Spinal cord (tissue), 10 donors: ENCODE measurements at places on chromosomes 6 and 20.

DNA sequence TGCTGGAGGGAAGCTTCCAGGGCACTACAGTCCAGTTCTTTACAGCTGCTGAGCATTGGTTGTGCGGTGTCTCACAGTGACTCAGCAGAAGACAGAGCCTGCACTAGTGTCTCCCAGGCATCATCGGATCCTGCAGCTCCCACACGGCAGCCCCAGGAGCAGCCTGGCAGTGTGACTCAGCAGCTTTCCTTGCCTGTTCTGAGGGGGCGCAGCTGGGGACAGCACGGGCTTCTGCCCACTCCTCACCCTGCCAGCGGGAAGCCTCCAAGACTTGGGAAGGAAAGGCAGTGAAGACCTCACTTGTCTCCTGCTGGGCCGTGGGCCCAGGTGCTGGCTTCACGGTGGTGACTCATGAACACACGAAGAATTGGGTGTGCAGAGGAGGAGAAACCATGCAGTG lies 165.4 kb downstream of the SYNDIG1 start:
- peaks cover 3% of the 10 kb centered on the region for H3K36me3 ChIP-seq
- H3K27me3 ChIP-seq = no peaks in the 10 kb centered on the region
- H3K4me1 ChIP-seq = peaks cover 10% of the 10 kb centered on the region
- H3K4me3 ChIP-seq = no peak overlapping the region
- no peak for DNase-seq

DNA sequence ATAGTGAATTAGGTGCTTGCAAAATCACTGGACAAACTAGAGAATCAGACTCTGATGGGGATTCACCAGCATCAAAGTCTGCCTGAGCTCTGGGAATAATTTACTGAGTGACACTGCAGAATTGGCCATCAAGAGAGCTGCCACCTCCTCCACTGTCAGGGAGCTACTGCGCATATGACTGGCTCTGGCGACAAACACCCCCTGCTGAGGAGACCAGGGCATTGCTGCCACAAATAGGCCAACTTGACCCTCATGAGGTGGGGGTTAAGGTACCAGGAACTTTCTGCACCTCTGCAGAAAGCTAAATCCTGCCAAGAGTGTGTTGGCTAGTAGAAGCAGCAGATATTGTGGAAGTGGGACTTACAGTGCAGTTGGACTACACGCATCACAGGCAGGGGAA lies 88.0 kb downstream of the CDS2 start:
- no peak overlapping the region for H3K27ac ChIP-seq
- DNase-seq = no peak
- H3K27me3 ChIP-seq = no peaks in the 10 kb centered on the region

- no peaks in the 10 kb centered on the region for H3K27me3 ChIP-seq
- H3K4me3 ChIP-seq = no peak overlapping the region
- H3K27ac ChIP-seq = no peak overlapping the region
- DNase-seq = no peak
- H3K4me1 ChIP-seq = no peaks in the 10 kb centered on the region
- no peaks in the 10 kb centered on the region for H3K36me3 ChIP-seq
Measured at GRCh38 chr6:135066397-135066796, 11.8 kb upstream of the HBS1L start.

DNA sequence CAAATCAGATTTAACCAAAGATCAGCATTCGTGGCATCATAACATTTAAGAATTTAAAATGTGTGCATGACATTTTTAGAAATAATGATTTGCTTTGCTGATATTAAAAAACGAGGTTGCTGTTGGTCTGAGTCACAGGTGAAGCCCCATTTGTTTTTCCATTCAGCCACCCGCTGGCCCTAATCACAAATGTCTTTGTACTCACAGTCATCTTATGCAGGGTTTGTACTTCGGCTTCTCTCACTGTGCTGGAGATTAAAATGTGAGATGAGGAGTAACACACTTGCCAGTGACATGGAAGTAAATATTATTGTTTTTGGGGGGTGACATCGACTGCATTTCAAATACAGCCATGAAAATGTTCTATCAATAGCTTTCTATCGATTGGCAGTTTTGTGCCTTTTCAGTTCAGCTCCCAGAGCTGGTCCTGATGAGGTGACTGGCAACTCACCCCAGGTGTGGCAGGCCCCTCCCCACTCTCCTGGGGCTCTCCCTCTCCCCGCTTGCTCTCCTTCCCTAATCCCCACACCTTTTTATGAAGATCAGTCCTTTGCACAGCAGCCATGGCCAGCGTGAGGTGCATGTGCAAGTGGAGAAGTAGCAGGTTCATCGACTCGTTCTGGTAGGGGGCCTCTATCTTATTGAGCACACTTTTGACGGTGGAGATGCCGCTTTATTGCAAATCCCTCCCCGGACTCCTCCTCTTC lies 58.8 kb upstream of the FUCA2 start:
- no peaks in the 10 kb centered on the region for H3K27me3 ChIP-seq
- H3K4me1 ChIP-seq = no peaks in the 10 kb centered on the region
- H3K4me3 ChIP-seq = no peak overlapping the region
- H3K27ac ChIP-seq = no peak overlapping the region

- no peaks in the 10 kb centered on the region for H3K27me3 ChIP-seq
- peak; percentile 55 for DNase-seq
- no peak overlapping the region for H3K27ac ChIP-seq
Measured at GRCh38 chr20:12113468-12114371, 196.0 kb downstream of the BTBD3 start.

- no peaks in the 10 kb centered on the region for H3K4me1 ChIP-seq
- no peaks in the 10 kb centered on the region for H3K36me3 ChIP-seq
- H3K4me3 ChIP-seq = no peak overlapping the region
Measured at GRCh38 chr6:16904957-16905356, 143.7 kb upstream of the ATXN1 start.

DNA sequence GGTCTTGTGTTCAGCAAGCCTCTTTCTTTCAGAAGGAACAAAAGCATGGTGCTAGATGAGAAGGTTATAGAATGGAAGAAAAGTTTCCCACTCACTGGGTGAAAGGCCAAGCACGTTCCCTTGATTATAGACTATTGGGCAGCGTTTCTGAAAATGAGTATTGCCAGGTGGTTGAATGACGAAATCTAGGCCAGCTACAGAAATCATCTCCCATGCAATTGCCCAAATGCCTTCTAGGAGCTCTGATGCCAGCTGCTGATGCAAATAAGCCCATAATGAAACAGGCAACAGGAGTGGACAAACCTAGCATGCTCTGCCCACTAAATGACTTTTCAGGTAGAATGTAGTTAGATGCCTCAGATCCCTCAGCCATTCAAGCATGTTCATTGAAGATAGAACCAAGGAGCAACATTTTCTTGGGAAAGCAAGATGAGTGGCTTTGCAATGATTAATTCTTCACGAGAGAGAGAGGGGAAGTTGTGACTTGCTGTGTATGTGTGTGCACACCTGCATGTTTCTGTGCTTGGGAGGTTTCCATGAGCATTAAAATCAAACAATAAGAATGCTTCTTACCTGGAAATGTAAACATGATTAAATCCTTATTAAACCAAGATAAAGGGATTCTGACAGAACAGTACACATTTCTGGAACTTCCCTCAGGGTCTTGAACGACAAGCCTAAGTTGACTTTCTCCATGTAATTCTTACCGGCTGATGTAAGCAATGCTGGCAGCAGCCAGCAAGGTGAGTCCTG lies 43.6 kb downstream of the ADTRP start:
- no peak overlapping the region for H3K4me3 ChIP-seq
- H3K27ac ChIP-seq = no peak overlapping the region
- no peaks in the 10 kb centered on the region for H3K27me3 ChIP-seq
- peaks cover 10% of the 10 kb centered on the region for H3K4me1 ChIP-seq

- no peaks in the 10 kb centered on the region for H3K4me1 ChIP-seq
- H3K4me3 ChIP-seq = no peak overlapping the region
- no peak overlapping the region for H3K27ac ChIP-seq
- H3K36me3 ChIP-seq = no peaks in the 10 kb centered on the region
- H3K27me3 ChIP-seq = no peaks in the 10 kb centered on the region
- no peak for DNase-seq
Measured at GRCh38 chr6:167722634-167723309, 103.9 kb upstream of the AFDN start.

DNA sequence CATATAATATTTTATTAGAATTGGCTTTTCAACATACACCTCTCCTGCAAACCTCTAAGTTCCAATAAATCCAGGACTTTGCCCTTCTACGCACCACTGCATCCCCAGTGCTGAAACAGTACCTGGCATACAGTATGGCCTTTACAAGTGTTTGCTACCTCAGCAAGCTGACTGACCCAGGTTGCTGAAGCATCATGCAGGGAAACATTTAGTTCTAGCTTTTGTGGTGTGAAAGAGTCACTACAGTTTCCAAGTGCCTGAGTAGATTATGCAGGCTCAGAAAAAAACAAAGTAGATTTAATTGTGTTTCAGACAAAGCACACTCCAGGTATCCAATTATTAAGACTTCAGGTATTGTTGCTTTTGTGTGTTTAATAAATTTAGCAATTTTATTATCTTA lies 614.2 kb upstream of the NRSN1 start:
- H3K27me3 ChIP-seq = no peaks in the 10 kb centered on the region
- no peaks in the 10 kb centered on the region for H3K36me3 ChIP-seq
- no peak for DNase-seq
- H3K4me1 ChIP-seq = no peaks in the 10 kb centered on the region
- H3K4me3 ChIP-seq = no peak overlapping the region

DNA sequence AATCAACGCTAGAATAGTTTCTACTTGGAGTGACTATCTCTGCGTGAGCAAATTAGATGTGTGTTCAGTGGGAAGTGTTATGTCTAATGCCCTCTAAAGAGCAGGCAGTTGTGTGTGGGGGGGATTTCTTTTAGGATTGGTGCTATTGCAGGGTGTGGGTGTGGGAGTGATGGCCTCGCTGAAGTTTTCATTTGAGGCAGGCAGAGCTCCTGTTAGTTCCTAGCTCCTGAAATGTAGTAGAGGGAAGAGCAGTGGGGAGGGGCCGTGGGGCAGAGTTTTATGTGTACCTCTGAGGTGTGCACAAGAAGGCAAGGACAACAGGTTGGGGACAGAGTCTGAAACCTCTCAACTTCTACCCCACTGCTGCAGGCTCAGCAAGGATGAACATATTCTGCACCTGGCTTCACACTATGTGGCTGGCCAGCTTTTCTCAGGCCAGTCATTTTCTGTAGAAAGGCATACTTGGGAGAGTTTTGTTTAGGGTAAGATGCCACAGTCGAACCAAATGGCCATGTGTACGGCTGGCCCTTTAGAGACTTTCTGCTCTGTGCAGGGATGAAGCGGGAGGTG lies 229.2 kb upstream of the SUPT3H start:
- H3K27me3 ChIP-seq = no peaks in the 10 kb centered on the region
- no peaks in the 10 kb centered on the region for H3K36me3 ChIP-seq
- H3K27ac ChIP-seq = no peak overlapping the region

DNA sequence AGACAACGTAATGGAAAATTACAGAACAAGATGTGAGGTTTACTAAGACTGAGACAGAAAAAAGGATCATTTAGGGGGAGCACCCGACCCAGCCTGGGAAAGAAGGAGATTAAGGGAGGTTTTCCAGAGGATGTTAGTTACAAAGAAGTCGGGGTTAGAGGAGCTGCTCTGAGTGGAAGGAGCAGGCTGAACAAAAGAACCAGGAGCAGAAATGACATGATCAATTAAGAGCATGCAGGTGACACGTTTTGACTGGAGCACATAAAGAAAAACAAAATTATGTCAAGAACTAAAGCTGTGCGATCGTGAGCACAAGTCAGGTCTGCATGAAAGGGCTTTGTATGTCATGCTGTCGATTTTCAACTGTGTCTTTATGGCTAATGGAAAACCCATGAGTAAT lies 417.3 kb upstream of the MARCKS start:
- no peak for DNase-seq
- no peak overlapping the region for H3K4me3 ChIP-seq
- no peaks in the 10 kb centered on the region for H3K36me3 ChIP-seq
- H3K27ac ChIP-seq = no peak overlapping the region
- H3K4me1 ChIP-seq = no peaks in the 10 kb centered on the region
- H3K27me3 ChIP-seq = no peaks in the 10 kb centered on the region

DNA sequence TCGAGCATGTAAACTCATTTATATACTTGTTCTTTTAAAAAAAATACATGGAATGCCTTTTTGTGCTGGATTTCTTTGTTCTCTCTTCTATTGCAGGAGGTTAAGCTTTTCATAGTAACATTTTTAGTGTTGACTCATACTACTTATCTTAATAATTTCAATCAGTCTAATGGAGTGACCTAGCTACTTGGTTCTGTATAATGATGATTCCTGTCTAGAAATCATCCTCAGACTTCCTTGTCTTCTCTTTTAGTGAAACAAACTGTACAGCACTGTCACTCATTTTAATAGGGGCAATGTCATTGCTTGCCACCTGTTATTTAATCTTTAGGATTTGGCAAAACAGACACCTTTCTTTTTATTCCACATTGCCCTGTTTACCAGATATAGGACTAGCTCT lies 62.3 kb downstream of the ADGRB3 start:
- no peaks in the 10 kb centered on the region for H3K36me3 ChIP-seq
- no peak for DNase-seq
- no peak overlapping the region for H3K27ac ChIP-seq
- H3K27me3 ChIP-seq = no peaks in the 10 kb centered on the region

GRCh38 chr6:98380589-98380988 lies 453.8 kb upstream of the POU3F2 start:
- H3K27me3 ChIP-seq = no peaks in the 10 kb centered on the region
- H3K4me1 ChIP-seq = no peaks in the 10 kb centered on the region
- H3K27ac ChIP-seq = no peak overlapping the region
- no peak overlapping the region for H3K4me3 ChIP-seq
